ENCODE measurements at places on chromosomes 7 and 10. TPM values are rescaled to one million over a fixed set of nuclear protein-coding genes. Genes with fewer than 3 reads are reported as not detected.

Gene LRRC61
- total RNA-seq, result 27.0 TPM

Gene CLCN1
- total RNA-seq, result not detected

Gene C10orf53
- not detected for total RNA-seq

Gene LBX1
- not detected for total RNA-seq

Gene UNCX
- total RNA-seq, result not detected

DNA sequence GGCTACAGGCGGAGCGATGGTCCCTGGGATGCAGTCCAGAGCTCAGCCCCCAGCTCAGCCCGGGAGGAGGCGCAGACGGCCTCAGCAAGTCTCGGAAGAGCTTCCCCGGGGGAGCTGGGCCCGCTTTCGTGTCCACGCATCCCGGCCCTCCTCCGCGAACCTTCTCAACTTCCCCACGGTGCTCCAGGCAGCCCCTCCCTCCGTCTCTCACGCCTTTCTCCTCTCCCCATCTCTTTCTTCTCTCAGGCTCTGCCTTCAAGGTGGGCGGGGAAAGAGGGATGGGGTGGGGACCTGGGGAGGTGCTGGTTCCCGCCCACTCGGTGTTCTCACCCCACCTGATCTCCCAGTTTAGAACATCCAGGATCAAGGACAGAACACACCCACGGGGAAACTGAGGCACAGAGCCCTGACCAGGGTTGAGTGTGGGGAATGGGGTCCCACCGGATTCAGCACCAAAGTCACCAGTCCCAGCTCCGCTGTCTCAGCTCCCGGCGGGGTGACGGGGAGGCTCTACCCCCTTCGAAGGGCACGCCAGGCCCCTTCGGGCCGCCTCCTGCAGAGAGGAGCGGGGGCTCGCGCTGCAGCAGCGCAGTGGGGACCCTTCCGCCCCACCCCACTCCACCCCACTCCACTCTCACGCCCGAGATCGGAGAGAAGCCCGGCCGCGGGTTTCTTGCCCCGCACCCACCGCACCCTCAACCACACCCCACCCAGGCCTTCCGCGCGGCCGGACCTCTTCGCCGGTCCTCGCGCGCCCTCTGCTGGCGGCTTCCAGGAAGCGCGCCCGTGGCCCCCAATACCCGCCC is 18.2 kb downstream of the POLL start:
- no peaks in the 10 kb centered on the region for H3K36me3 ChIP-seq
- H3K27me3 ChIP-seq, result peaks cover 69% of the 10 kb centered on the region
- DNase-seq, result peak; percentile 92
- H3K4me1 ChIP-seq, result peaks cover 3% of the 10 kb centered on the region
- peak overlapping the region; percentile 82 for H3K4me3 ChIP-seq
- no peak overlapping the region for H3K27ac ChIP-seq

DNA sequence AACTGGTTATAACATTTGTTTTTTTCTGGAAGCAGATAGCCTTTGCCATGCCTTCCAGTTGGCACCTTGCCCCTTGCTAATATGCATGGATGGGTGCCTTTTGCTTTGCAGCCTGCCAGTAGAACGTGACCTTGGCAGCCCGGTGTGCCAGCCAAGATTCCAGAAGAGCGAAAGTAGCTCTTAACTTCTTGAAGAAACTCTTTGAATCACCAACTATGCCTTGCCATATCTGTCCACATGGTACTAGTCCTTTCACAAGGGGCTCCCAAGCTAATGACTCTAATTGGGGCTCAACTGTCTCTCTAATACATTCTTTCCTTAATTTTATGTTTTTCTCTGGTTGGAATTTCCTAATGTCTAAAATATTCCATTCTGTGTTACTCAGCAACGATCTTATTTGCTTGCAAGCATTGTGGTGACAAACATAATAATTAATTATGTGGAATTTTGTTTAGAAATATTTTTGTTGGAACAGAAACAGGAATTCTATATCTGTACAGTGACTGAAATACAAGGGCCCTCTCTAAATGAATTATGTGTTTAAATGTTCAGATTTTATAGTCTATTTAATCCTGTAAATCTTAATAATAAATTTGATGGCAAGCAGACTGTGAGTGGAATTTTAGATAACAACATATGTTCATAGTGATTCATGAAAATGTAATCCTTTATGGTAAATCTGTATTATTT is 45.8 kb downstream of the HDAC9 start:
- no peak for DNase-seq
- no peak overlapping the region for H3K27ac ChIP-seq
- H3K27me3 ChIP-seq, result no peaks in the 10 kb centered on the region
- H3K4me3 ChIP-seq, result no peak overlapping the region

- DNase-seq, result peak; percentile 44
- H3K27me3 ChIP-seq, result peaks cover 86% of the 10 kb centered on the region
- peaks cover 2% of the 10 kb centered on the region for H3K4me1 ChIP-seq
Observed at GRCh38 chr10:117499248-117500105, 43.1 kb upstream of the EMX2 start.

DNA sequence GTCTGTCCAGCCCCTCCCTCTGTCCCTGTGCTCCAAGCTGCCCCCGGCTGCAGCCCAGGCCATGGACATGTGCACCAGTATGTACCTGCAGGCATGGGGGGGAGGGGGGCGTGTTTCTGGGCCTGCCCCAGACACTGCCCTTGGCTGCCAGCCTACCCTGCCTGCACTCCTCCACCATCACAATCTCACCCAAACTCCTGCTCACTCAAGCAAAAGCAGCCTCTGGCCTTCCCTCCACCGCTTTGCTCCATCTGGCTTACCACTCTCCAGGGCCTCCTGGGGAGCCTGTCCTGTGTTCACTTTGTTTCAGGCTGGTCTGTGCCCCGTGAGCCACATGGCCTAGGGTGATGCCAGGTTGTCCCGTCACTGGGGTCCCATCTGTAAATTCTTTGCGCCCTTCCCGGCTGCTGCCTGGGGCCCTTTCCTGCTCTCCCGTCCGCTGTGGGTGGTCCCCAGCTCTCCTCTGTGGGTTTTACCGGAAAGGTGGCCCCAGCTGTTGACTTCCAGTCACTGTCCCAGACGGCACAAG is 33.3 kb upstream of the PPIF start:
- no peaks in the 10 kb centered on the region for H3K4me1 ChIP-seq
- no peaks in the 10 kb centered on the region for H3K36me3 ChIP-seq

DNA sequence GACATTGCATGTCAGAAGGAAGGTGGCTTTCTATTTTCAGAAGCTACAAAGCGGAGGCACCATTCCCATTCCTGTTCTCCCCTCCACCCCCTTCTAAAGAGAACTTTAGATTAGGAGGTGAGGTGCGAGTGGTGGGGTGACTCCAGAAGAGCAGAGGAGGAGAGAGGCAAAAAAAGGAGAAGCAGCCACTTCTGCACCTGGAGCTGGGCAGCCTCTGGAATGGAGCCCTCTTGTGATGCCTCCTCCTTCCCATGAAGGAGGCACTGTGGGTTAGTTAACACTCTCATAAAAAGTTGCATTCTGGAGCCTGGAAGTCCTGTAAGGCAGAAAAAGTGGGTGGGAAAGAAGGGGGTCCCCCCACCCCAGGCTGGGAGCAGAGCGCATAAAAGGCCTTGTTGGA is 4.8 kb downstream of the PTF1A start:
- no peaks in the 10 kb centered on the region for H3K36me3 ChIP-seq
- no peak overlapping the region for H3K27ac ChIP-seq
- DNase-seq, result peak; percentile 43
- H3K4me3 ChIP-seq, result no peak overlapping the region

- no peak overlapping the region for H3K27ac ChIP-seq
- H3K4me1 ChIP-seq, result peaks cover 6% of the 10 kb centered on the region
- DNase-seq, result no peak
- H3K27me3 ChIP-seq, result no peaks in the 10 kb centered on the region
- no peaks in the 10 kb centered on the region for H3K36me3 ChIP-seq
Observed at GRCh38 chr7:51278797-51279196, 37.8 kb downstream of the COBL start.

DNA sequence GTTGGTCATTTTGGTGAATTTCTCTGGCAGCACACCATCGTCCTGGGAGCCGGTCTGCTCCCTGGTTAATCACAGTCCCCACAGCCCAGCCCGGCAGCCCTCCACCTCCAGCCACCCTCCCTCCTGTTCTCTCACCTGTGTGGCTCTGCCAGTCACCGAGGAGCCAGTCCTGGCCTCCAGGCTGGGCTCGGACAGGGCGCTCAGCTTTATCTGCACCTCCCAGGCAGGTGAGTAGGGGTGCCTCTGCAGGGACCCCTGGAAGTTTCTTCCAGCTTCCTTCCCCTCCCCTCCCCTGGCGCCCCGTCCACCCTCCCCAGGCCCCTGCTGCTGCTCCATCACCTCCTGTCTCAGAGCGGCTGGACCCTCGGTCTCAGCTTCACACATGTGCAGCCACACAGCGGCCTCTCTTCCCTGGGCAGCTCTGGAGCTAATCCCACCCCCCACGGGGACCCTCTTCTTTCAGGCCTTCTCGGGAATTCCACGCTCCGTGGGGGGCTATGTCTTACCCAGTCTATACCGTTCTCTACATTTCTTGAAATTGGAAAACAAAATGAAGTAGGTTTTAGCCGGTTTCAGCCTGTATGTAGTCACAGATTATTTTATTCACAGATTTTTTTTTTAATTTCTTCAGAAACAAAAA is 213.9 kb upstream of the PPP2R2D start:
- no peaks in the 10 kb centered on the region for H3K27me3 ChIP-seq
- peak; percentile 87 for DNase-seq
- H3K4me1 ChIP-seq, result no peaks in the 10 kb centered on the region
- H3K27ac ChIP-seq, result no peak overlapping the region
- H3K4me3 ChIP-seq, result no peak overlapping the region

GRCh38 chr10:52621635-52622079 is 150.9 kb downstream of the MBL2 start:
- no peaks in the 10 kb centered on the region for H3K4me1 ChIP-seq
- no peak overlapping the region for H3K27ac ChIP-seq
- H3K27me3 ChIP-seq, result no peaks in the 10 kb centered on the region
- no peak overlapping the region for H3K4me3 ChIP-seq
- no peaks in the 10 kb centered on the region for H3K36me3 ChIP-seq

GRCh38 chr7:157690058-157690832 is 353.4 kb downstream of the DNAJB6 start:
- H3K27me3 ChIP-seq, result no peaks in the 10 kb centered on the region
- H3K4me3 ChIP-seq, result no peak overlapping the region
- H3K27ac ChIP-seq, result no peak overlapping the region
- no peaks in the 10 kb centered on the region for H3K4me1 ChIP-seq
- no peaks in the 10 kb centered on the region for H3K36me3 ChIP-seq

- no peaks in the 10 kb centered on the region for H3K36me3 ChIP-seq
- H3K27ac ChIP-seq, result no peak overlapping the region
- no peaks in the 10 kb centered on the region for H3K4me1 ChIP-seq
- H3K4me3 ChIP-seq, result no peak overlapping the region
- peaks cover 19% of the 10 kb centered on the region for H3K27me3 ChIP-seq
- no peak for DNase-seq
Observed at GRCh38 chr10:75386128-75386527, 15.4 kb downstream of the ZNF503 start.

GRCh38 chr7:9017286-9017685 is 583.9 kb downstream of the NXPH1 start:
- H3K36me3 ChIP-seq, result no peaks in the 10 kb centered on the region
- H3K4me1 ChIP-seq, result no peaks in the 10 kb centered on the region
- no peak for DNase-seq
- no peak overlapping the region for H3K4me3 ChIP-seq

DNA sequence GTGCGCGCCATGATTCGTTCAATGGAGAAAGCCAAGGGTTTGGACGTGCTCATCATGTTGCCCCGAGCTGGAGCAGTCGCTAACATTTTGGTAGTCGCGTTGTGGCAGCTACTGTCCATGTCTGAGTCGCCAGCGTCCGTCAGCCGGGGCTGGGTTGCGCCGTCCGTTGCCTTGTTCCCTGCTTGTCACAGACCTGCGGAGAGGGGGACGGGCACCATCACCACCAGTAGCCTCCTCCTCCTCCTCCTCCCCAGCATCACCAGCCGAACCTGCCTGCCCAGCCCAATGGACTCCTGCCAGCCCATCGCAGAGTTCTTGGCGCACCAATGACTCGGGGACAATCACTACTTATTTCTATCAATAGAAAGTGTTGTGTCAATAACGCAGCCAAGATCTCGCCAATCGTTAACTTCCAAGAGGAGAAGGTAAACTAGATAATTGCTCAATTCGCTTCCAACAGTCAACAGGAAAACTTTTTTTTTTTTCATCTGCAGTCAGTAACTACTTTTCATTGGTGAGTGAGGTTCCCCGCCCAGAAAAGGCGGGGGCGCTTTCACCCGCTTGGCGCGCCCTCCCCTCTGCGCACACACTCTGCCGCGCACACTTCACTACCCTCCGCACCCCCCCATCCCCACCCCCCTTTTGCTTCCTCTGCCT is at the start of gene FEZF1:
FEZF1 (minus strand) TSS at position 432 of the 657 bp plus-strand sequence; CDS start at position 119, 313 bp downstream.
- peaks cover 100% of the 10 kb centered on the region for H3K27me3 ChIP-seq
- peak within 1 kb of the TSS; percentile 71 for H3K4me3 ChIP-seq
- H3K36me3 ChIP-seq, result no peaks in the 10 kb centered on the region
- no peaks in the 10 kb centered on the region for H3K4me1 ChIP-seq
- H3K27ac ChIP-seq, result no peak within 1 kb of the TSS

- no peaks in the 10 kb centered on the region for H3K36me3 ChIP-seq
- H3K27me3 ChIP-seq, result no peaks in the 10 kb centered on the region
- H3K4me1 ChIP-seq, result no peaks in the 10 kb centered on the region
- H3K4me3 ChIP-seq, result no peak overlapping the region
Observed at GRCh38 chr10:128907155-128907941, 559.7 kb upstream of the MGMT start.

GRCh38 chr10:102451105-102451969 is at the start of gene C10orf95:
Gene C10orf95 (minus strand): TSS chr10:102451543. CDS start chr10:102451093, 450 bp downstream.
- H3K27ac ChIP-seq, result no peak within 1 kb of the TSS
- peaks cover 4% of the 10 kb centered on the region for H3K36me3 ChIP-seq
- H3K4me1 ChIP-seq, result peaks cover 12% of the 10 kb centered on the region
- peaks cover 12% of the 10 kb centered on the region for H3K27me3 ChIP-seq

- H3K27ac ChIP-seq, result no peak overlapping the region
- H3K36me3 ChIP-seq, result peaks cover 36% of the 10 kb centered on the region
- no peaks in the 10 kb centered on the region for H3K27me3 ChIP-seq
Observed at GRCh38 chr10:80148166-80148805, 15.8 kb downstream of the PLAC9 start.

DNA sequence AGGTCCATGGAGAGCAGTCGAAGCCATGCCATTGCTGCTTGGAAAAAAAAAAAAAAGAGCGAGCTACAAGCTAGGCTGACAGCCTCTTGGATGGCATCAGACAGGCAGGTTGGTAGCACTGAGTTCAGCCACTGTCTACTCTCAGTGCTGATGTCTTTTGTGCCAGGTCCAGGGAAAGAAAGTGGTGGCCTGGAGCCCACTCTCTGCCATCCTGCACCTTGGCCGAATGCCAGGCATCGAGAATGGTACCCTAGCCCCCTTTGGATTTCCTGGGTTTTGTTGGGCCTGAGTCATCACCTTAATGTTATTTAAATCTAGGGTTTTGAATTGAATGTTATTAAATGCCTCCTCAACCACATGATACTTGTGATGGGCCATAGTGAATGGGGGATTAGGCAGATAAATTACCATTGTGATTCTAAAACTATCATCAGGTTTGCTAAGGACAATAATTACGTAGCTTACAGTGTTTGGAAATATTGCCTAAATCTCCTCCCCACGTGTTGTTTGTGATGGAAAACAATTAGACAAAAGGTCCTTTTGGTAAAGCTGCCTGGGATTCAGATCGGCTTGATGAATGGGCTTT is 195.7 kb upstream of the GPR26 start:
- DNase-seq, result no peak
- H3K4me3 ChIP-seq, result no peak overlapping the region
- no peaks in the 10 kb centered on the region for H3K4me1 ChIP-seq
- H3K36me3 ChIP-seq, result no peaks in the 10 kb centered on the region
